T-helper 2 cell (primary cell): ENCODE measurements at places on chromosomes 5 and 9.

GRCh38 chr9:135792268-135793128, 90.5 kb downstream of the KCNT1 start:
- DNase-seq = no peak

- no peak for DNase-seq
These were observed 30.5 kb upstream of the IL13 start for GRCh38 chr5:132627470-132627869.

- DNase-seq = no peak
These were observed 31.4 kb upstream of the ANKRD55 start for GRCh38 chr5:56264417-56265025.

- no peak for DNase-seq
These were observed 137.8 kb upstream of the RETREG1 start for GRCh38 chr5:16754601-16755000.

- DNase-seq = no peak
These were observed 29.8 kb downstream of the C5orf22 start for GRCh38 chr5:31561946-31562345.

DNA sequence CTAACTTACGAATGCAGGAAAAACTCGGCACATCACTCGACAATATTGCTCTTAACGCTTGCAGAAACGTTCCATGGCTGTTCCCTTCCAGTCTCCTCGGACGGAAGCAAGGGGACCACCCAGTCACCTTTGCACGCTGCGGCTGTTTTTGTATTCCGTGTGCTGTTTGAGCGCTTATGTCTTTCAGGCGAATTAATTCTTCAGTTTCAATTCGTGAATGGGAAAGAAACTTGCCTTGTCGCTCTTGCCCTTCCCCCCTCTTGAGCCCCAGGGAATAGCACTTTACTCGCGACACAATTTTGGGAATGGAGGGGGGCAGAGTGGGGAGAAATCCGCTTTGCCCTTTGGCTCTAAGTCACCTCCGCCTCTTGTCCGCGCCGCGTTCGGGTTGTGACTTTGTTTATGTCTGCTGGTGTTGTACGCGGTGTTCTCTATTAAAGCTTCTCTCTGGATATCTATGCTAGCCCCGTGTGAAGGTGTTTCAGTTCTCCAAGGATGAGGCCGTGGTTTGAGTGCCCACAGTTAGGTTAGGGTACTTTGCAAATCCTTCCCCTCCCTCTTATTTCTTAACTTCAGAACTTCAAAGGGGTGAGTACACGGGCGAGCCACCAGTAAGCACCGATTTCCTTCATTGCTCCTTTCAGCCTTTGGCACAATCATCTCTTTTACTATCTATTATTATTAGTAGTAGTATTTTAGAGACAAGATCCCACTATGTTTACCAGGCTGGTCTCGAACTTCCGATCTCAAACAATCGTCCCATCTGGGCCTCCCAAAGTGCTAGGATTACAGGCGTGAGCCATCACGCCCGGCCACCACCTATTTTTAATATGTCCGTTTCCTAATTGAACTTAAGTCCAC, 2.7 kb downstream of the FOXB2 start:
- DNase-seq = no peak

GRCh38 chr5:134043793-134044792, 39.3 kb upstream of the VDAC1 start:
- no peak for DNase-seq

- DNase-seq = no peak
These were observed 317.6 kb downstream of the CWC27 start for GRCh38 chr5:65086234-65086890.

DNA sequence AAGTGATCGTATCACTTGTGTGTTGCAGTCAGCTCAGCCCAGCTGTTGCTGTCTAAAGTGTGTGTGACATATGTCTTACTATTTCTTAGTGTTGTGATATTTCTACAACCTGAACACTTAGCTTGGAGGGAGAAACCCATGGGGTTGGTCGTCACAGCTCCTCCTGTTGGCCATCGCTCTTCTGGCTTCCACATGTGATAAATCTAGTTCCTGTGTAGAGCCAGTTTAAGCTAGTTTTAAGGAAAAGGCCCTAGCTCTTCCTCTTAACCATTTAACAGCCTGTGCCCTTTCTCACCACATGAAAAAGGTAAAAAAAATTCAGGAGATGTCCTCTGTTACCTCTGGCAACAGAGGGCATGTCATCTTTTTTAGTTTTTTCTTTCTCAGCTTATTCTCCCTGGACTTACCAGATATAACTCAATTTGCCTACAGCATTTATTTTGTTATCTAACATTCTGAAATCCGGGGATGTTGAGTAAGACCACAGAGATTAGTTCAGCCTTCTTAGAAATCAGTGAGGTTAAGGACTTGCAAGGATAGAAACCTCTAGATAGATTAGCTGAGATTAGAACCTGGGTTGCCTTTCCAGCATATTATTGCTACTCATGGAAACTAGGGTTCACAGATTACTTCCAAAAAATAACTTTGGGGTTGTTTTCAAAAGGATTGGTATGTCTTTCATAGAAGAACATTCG, 100.4 kb downstream of the GAPVD1 start:
- DNase-seq = no peak

GRCh38 chr5:35971186-35971877, 19.9 kb downstream of the UGT3A1 start:
- no peak for DNase-seq

DNA sequence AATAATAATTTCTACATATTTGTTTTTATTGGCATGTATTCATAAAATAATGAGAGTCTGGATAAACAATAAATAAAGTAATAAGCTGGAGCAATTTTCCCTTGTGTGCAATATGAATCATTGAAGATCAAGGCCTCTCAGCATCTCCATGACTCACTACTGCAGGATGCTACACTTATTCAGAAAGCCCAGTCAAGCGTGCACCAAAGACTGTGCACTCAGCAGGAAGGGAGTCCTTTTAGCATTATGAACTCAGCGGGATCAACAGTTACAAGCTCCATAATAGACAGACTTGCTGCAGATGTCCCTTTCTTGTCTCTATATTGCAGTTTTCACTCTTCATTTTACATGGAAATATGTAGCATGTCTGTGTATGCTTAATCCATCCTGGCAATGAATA, 485.3 kb downstream of the CDH9 start:
- DNase-seq = no peak

GRCh38 chr9:91106415-91107081, 255.2 kb downstream of the AUH start:
- DNase-seq = no peak

- no peak for DNase-seq
These were observed 1.4 kb upstream of the HSDL2 start for GRCh38 chr9:112378328-112379176.

DNA sequence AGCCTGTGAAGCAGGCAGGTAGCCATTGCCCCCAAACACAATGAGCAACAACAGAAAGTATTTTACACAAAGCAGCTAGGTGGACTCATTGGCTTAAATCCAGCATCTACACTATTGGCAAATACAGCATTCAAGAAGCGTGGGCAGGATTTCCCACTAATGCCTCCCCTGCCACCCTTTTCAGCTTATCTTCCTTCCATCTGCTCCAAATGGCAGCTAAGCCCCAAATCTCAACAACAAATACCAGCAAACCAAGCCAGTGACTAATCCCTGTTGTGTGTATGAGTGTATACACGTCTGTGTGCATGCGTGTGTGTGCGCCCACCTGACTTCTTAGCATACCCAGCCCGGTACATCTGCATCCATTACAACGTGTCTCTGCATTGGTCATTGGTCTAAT, 151.2 kb upstream of the WWC1 start:
- DNase-seq = no peak

DNA sequence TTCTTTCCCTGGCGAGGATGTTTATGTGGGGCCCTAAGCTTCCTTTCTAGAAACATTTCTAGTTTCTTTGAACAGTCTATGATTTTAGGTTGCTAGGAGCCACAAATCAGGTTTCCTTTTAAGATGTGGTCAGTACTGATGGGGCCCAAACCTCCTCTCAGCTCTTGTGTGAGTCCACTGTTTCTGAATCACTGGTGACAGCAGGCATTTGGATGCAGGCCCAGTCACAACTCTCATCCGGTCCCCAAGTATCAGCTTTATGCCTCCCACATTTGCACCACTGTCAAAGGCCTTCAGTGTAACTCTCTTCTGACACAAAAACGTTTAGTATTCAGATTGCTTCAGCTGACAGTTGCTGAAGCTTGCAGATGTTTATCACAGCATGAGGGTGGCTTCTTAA, 7.8 kb downstream of the DMRT2 start:
- DNase-seq = no peak

GRCh38 chr5:58800356-58800755, 217.5 kb downstream of the RAB3C start:
- no peak for DNase-seq

DNA sequence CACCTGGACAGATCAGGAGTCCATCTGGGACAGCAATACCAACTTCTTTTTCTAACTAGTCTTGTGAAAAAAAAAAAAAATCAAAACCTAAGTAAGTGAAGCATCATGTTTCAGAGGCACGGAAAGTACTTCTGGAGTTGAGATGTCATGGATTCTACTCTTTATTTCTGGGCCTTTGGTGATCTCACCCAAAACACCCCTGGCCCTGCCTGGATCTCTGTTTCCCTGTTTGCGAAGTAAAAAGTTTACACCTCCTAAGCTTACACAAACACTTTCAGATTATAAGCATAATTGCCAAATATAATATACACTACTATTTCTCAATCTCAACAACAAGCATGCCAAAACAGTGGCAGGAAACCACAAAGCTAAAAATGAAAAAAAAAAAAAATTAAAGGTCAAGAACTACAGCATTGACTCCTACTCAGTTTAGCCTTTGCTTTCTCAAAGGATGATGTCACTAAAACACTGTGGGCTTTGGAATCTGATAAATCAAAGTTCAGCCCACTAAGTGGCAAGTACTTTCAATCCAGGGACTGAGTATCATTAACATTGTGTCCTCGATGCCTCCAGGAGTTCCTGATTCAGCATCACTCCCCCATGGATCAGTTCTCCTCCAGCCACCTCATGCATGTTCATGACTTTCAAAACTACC, 291.9 kb downstream of the NFIB start:
- DNase-seq = no peak

DNA sequence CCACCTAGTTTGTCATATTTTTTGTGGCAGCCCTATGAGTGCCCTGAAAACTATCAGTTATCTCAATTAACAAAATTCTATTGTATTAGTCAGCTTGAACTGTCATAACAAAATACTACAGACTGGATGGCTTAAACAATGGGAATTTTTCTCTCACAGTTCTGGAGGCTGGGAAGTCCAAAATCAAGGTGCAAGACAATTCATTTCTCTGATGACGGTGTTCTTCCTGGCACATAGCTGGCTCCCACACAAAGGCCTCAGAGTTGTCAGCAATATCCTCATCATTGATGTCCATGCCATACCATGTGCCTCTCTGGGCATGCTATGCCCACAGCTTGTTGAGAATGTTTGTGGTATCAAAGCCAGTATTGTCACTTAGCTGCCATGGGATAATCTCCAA, 691.9 kb downstream of the NR2F1-AS1 start:
- no peak for DNase-seq

- no peak for DNase-seq
These were observed 156.5 kb upstream of the TAS2R1 start for GRCh38 chr5:9786380-9787360.

DNA sequence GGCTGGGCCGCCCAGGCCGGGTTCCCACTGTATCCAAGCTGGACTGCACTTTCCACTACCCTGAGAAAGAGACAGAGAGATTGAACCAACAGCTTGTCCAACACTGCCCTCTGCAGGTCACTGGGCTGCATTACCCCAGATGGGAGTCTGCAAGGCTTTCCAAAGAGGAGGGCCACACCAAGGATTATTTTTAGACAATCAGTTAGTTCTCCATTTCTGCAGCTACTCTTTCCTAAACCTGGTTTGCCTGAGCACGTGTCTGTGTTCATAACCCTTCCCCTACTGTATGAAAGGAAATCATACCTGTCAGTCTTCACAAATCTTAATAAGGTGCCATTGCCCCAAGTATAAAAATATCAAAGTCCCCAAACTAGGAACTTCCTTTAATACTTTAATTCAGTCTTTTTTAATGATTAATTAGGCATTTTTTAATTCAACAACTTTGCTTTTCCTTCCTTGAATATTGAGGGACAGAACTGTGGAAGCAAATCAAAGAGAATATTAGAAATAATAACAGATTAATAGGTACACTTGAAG, 13.4 kb upstream of the FGF1 start:
- peak; percentile 59 for DNase-seq

- DNase-seq = no peak
These were observed 65.1 kb downstream of the PLPPR1 start for GRCh38 chr9:101093620-101094019.

DNA sequence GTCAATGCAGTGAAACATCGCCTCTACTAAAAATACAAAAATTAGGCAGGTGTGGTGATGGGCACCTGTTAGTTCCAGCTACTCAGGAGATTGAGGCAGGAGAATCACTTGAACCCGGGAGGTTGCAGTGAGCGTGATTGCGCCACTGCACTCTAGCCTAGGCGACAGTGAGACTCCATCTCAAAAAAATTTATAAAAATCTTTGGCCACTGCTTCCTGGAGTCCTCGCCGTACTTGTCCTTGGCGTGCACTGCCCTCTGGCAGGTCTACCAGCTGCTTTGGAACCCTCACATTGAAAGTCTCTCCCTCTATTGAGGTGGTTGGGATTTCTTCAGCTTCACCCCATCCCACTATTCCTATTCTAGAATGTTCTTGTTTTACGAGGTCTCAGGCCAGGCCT, 25.0 kb downstream of the DYNC2I2 start:
- DNase-seq = no peak

DNA sequence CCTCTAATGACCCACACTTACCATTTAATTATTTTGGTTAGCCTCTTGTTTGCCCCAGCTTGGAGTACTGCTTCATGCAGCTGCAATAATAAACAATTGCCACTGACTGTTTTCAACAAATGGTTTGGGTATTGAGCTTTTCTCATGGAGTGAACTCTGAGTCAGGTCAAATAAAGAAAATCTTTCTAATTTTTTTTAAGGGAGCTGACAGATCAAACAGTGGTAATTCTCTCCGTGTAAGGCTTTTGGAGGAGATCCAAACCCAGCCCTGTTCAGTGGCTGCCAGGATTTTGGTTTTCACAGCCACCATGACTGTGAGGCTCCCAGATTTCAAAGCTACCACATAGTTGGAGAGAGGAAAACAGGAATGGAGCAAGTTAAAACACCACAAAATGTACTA, 110.7 kb upstream of the EFNA5 start:
- DNase-seq = no peak

DNA sequence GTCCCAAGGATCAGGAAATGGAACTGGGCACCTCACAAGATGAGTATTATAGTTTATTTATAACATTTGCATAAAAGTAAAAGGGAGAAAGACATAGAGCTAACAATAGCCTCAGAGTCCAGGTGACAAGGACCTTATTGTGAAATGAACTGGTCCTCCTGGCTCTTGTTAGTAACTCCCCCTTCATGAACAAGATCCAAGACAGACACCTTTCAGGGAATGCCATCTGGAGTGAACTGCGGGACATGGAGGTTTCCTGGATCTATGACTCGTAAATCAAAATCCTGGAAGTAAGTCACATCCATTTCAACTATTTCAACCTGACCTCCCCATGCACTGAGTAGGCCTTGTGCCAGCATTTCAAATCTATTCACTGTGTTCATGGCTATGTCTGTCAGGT, 129.5 kb upstream of the GAS1 start:
- DNase-seq = no peak

GRCh38 chr9:8241201-8241600, 441.6 kb upstream of the DMAC1 start:
- no peak for DNase-seq
